NCI-H1417 treated with DMSO at 0.1 percent for 48 hours (cell line): ENCODE measurements at places on chromosomes 6 and 20.

- DNase-seq: no peak
Measured at GRCh38 chr6:164507206-164507940, 802.0 kb downstream of the C6orf118 start.

DNA sequence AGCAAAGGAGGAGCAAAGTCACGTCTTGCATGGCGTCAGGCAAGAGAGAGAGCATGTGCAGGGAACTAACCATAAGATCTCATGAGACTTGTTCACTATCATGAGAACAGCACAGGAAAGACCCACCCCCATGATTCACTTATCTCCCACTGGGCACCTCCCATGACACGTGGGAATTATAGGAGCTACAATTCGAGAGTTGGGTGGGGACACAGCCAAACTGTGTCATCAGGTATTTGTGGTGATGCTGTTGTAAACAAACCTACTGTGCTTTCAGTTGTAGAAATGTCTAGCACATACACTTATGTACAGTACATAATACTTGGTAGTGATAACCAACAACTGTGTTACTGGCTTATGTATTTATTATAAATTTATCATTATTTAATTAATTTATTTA is 128.3 kb downstream of the UTRN start:
- no peak for DNase-seq

- DNase-seq: no peak
Measured at GRCh38 chr6:22716721-22717120, 147.4 kb downstream of the HDGFL1 start.

GRCh38 chr6:33957131-33957891 is 153.5 kb upstream of the MLN start:
- DNase-seq: no peak

DNA sequence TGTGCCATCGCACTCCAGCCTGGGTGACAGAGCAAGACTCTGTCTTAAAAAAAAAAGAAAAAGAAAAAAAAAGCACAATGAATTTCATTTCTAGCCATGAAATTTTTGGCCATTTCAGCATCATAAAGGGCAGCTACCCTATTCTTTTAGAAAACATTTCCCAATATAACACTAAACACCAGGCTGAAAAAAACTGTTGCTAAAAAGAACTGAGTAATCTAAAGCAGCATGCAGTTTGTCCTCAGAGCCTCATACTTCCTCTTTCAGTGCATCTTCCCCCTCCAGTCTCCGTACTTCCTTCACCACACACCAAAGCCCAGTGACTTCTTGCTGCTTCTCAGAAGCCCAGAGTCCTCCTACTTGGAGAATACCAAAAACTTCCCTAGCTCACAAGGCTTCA is 5.6 kb upstream of the IFNGR1 start:
- no peak for DNase-seq

DNA sequence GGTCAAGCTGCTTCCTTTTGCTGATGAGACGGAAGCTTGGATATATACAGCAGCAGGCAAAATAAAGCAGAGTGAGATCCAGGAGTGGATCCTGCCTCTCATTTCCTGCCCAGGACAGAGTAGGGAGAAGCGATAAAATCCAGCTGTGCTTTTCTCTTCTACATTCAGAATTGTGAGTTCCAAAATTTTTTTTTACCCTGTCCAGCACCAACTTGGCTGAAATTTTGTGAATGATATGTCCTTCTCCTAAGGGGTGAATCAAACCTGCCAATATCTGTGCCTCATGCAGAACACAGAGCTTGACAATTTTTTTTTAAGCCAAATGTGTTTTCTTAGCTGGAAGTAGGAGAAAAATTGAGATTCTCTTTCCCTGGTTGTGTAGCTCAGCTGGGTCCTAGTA is 235.6 kb upstream of the CHD6 start:
- no peak for DNase-seq

GRCh38 chr6:36615018-36615761 is 21.0 kb downstream of the SRSF3 start:
- DNase-seq: no peak

DNA sequence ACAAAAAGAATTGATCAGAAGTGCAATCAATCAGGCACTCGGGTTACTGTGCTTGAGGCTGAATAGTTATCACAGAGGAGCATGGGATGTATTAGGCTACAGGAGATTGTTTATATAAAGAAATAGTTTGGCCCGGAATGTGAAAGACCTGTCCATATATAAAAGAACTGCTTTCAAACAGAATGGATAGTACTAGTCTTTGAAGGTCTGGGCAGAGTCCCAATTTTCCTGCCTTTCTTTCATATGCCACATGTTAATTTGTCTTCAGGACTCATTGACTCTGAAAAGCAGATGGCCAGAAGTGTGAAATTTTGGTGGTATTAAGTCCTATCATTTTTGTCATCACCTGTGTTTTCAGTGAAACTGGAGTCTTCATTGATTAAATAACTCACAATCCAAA is 314.5 kb downstream of the EYA4 start:
- no peak for DNase-seq

GRCh38 chr6:13924146-13924948 is 405 bp upstream of the RNF182 start:
- peak; percentile 90 for DNase-seq

GRCh38 chr6:5030596-5031136 is 26.8 kb upstream of the RPP40 start:
- peak; percentile 11 for DNase-seq

- DNase-seq: no peak
Measured at GRCh38 chr6:126440923-126441322, 101.0 kb downstream of the CENPW start.
